ENCODE measurements at places on chromosomes 16 and 17.

DNA sequence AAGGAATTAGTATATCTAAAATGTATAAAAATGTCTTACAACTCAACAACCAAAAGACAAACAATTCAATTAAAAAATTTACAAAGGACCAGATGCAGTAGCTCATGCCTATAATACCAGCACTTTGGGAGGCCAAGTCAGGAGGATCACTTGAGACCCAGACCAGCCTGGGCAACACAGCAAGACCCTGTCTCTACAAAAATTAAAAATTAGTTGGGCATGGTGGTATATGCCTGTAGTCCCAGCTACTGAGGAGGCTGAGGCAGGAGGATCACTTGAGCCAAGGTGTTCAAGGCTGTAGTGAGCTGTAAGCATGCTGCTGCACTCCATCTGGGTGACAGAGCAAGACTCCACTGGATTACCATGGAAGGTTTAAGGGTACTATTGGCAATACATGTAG lies 33.8 kb downstream of the ZNRF1 start:
- no peak for DNase-seq

GRCh38 chr16:87809150-87809902 lies 43.5 kb upstream of the KLHDC4 start:
- no peak for DNase-seq

GRCh38 chr17:71905376-71906031 lies 215.3 kb upstream of the SOX9 start:
- no peak for DNase-seq

GRCh38 chr16:3597226-3597625 lies 14.2 kb downstream of the SLX4 start:
- no peak for DNase-seq

GRCh38 chr17:67137860-67138259 lies 93.5 kb downstream of the CACNG1 start:
- no peak for DNase-seq

DNA sequence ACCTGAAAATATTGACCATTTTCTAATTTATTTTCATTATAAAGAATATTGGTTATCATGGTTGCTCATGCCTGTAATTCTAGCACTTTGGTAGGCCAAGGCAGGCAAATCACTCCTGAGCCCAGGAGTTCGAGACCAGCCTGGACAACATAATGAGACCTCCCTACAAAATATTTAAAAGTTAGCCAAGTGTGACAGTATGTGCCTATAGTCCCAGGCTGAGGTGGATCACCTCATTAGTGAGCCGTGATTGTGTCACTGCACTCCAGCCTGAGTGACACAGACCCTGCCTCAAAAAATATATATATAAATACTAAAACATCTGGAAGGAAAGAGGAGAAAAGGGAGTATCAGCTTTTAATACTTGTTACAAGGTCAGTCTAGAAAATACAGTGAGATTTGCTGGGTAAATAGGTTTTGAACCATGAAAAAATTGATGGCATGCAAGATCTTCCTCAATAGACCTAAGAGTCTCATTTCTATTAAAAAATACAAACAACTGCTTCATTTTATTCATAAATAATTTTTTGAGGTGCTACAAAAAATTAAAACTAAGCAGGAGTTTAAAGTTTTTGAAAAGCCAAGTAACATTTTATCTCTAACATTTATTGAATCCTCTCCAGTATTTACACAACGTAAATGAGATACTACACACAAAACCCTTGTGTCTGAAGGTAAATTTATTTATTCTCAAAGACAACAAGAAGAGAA lies 47.7 kb downstream of the TUBD1 start:
- DNase-seq, result peak; percentile 39

- DNase-seq, result no peak
Measured at GRCh38 chr17:21460358-21460757, 84.2 kb downstream of the KCNJ12 start.

DNA sequence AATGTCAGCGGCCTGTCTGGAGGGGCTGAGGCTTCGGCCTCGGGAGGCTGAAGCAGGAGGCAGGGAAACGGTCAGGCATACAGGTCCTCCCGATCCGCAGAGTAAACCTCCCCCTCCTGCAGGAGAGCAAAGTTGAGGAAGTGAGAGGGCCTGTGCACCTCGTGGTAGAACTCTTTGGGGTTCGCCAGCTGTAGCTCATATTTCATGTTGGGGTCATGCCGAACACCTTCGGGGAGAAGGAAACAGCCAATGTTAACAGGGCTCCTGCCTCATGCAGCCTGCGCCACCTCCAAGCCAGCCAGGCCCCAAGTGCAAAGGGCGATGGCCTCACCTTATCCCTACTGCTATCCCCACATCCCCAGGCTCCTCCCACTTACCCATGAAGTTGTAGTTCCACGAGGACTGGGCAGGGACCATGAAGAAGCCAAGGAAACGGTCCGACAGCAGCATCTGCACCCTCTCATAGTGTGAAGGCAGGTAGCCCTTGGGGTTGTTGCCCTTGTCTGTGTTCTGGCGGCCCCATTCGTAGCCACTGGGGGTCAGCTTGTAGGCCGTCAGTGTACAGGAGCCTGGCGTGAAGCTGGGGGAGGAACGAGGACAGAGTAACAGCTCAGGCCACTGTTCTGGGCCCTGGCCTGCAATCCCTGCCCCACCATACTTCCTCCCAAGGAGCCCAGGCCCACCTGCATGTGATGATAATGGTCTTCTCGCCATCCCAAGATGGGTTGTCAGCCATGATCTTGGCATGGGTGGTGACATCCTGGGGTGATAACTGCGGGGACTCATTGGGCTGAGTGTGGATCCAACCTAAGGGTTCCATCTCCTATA lies 1.3 kb upstream of the RILP start:
- no peak for DNase-seq

- DNase-seq, result no peak
Measured at GRCh38 chr16:471353-472198, 46.1 kb downstream of the RAB11FIP3 start.
